Spinal cord (tissue), 10 donors: ENCODE measurements at places on chromosomes 3 and 15. TPM values are rescaled to one million over a fixed set of nuclear protein-coding genes. Genes with fewer than 3 reads are reported as not detected.

Gene NR2E3
- 0.30 TPM for total RNA-seq

Gene SPSB4
- 8.1 TPM for total RNA-seq

Gene ACTRT3
- 6.0 TPM for total RNA-seq

Gene STX19
- total RNA-seq: 0.20 TPM

Gene DUSP7
- 9.2 TPM for total RNA-seq

Gene SI
- 0.10 TPM for total RNA-seq

Gene FBXO40
- total RNA-seq: 0.06 TPM

Gene SLC6A20
- 110 TPM for total RNA-seq

Gene RTP3
- total RNA-seq: not detected

Gene AADAC
- 0.11 TPM for total RNA-seq

Gene FSIP1
- total RNA-seq: 7.3 TPM

Gene SAMMSON
- 0.17 TPM for total RNA-seq

Gene SLC22A13
- 0.50 TPM for total RNA-seq

Gene ANKUB1
- total RNA-seq: 3.3 TPM

Gene PLSCR5
- 0.88 TPM for total RNA-seq

Gene HRG
- total RNA-seq: 0.11 TPM

Gene BAHD1
- 14.7 TPM for total RNA-seq

Gene ITGA11
- 9.0 TPM for total RNA-seq

Gene CAPN3
- 19.2 TPM for total RNA-seq

Gene PARP6
- 55.4 TPM for total RNA-seq

Gene TNNC1
- total RNA-seq: 3.3 TPM

Gene DET1
- 10.2 TPM for total RNA-seq

Gene TP63
- total RNA-seq: 3.9 TPM

Gene GPR27
- total RNA-seq: 4.2 TPM

Gene LEKR1
- 2.4 TPM for total RNA-seq

Gene COL6A5
- total RNA-seq: 0.20 TPM

Gene CCDC80
- total RNA-seq: 130 TPM
